ENCODE measurements at places on chromosomes 2 and 18. TPM values are rescaled to one million over a fixed set of nuclear protein-coding genes. Genes with fewer than 3 reads are reported as not detected.

Gene BMP10
- polyA plus RNA-seq = not detected

Gene ZNF516
- 40.7 TPM for polyA plus RNA-seq

Gene MYO3B
- 3.1 TPM for polyA plus RNA-seq

Gene SNORC
- polyA plus RNA-seq = 0.97 TPM

Gene DGKD
- 23.5 TPM for polyA plus RNA-seq

Gene CRYGC
- polyA plus RNA-seq = not detected

Gene SKA1
- 18.1 TPM for polyA plus RNA-seq

Gene NOL4
- 2.4 TPM for polyA plus RNA-seq

Gene G6PC2
- polyA plus RNA-seq = not detected

Gene ACMSD
- 1.8 TPM for polyA plus RNA-seq

Gene ATP8B1
- polyA plus RNA-seq = 20.5 TPM

Gene MCFD2
- polyA plus RNA-seq = 85.5 TPM

Gene EPG5
- 19.4 TPM for polyA plus RNA-seq

Gene PCARE
- polyA plus RNA-seq = 0.06 TPM

Gene SIX3
- polyA plus RNA-seq = not detected

Gene KLHL30
- polyA plus RNA-seq = 0.08 TPM

Gene UGT1A3
- not detected for polyA plus RNA-seq

Gene OR6B3
- polyA plus RNA-seq = not detected

Gene POTEC
- polyA plus RNA-seq = not detected

Gene UGT1A5
- not detected for polyA plus RNA-seq

Gene CCL20
- 1.4 TPM for polyA plus RNA-seq

Gene CPLX4
- polyA plus RNA-seq = not detected
